ENCODE measurements at places on chromosomes 11 and 22.

GRCh38 chr11:8717876-8718753 is 35.5 kb downstream of the RPL27A start:
- no peak for DNase-seq

DNA sequence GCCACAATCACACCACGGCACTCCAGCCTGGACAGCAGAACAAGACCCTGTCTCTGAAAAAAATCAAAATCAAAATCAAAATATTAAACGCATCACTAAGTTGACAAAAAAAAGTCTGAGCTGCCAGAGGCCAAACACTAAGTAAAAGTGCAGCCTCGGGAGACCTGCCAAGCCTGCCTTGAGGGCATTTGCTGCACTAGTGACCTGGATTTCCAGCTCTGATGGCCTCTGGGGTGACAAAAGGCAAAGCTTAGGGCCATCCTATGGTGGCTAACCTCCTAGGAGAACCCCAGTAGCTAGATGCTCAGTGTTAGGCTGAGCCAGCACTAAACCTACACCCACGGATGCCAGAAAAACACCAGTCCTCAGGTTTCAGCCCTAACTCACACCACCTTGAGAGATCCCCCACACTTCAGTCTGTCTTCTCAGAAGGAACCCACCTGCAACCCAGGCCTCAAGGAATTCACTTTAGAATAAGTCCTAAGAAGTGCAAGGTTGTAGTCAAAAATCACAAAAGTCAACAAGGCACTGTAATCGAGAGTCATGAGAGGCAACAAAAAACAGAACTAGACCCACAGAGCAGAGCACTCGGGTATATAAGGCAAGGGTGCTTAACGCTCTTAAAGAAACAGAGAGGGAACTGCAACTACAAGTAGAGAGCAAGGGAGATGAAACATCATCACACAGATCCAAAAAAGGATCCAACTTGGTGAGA is 28.6 kb downstream of the GNB1L start:
- DNase-seq: no peak

DNA sequence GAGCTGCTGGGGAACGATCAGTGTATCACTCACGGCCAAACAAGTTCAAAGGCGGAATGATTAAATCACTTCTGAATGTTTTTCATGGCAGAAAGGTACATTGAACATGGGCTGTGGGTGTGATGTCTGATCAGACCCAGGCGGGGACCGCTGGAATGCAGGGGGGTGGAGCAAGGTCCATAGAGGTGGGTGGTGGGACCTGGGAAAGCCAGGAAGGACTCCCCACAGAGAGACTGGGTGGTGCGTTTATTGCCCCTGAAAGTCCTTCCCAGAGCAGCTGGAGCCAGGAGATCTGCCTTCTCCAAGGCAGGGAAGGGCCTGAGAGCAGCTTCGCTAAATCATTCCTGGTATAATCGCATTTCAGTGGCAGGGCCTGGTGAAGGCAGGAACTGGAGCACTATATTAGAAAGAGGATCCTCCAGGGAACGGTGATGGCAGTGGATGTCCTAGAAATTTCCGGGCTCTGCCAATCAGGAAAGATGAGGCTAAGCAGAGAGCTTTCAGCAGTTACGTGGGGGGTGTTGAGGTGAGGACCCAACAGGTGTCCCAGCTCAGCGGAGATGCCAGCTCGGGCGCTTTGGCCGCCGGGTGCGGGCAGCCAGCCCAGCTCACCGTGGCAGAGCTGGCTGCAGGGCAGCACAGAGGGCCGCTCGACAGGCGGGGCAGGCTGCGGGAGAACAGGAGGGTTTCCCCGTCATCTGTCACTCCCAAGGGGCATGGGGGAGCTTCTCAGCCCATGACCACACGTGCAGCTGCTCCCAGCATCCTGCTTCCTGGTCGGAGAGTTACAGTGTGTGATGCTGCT is 271.7 kb downstream of the CTTN start:
- no peak for DNase-seq

DNA sequence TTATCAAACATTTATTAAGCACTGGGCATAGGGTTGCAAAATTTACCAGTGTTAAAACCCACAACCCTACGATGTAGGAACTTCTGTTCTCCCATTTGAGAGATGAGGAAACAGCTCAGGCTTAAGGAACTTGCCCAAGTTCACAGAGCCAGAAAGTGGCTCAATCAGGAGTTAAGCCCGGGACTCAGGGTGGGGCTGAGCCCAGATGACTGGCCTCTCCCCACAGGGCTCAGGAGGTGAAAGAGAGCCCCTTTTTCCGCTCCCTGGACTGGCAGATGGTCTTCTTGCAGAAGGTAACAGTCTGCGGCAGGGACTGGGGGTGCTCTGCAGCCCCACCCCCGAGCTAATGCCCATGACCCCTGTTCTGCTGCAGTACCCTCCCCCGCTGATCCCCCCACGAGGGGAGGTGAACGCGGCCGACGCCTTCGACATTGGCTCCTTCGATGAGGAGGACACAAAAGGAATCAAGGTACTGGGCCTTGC is 5.6 kb upstream of the ANKRD13D start:
- DNase-seq: no peak

DNA sequence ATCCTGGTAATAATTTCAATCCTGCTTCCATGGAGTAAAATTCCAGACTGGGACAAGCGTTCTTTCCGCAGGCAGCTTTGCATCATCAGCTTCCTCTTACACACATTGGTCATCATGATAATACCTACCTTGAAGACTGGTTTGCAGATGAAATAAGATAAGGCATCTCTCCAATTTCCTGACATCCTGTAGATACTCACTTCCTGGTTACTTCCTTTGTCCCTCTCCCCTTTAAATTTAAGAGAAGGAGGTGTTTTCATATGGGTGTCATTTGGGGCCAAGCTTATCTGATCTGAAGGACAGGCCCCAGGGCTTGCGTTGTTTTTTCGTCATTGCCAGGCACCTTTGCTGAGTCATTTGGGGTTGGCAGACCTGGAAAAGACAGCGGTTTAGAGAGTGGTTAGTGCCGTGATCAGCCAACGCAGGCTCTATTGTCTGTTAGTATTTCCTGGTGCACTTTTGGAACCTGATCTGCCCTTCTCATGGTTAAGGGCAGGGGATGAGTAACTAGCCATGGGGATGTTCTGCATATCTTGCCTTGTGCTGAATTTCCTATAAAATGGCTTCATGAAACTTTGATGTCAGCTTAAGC is 24.1 kb downstream of the GRAMD1B start:
- peak; percentile 37 for DNase-seq

GRCh38 chr11:721247-721740 is 15.3 kb downstream of the EPS8L2 start:
- no peak for DNase-seq

GRCh38 chr22:37193629-37194191 is 5.7 kb upstream of the C1QTNF6 start:
- peak; percentile 56 for DNase-seq

GRCh38 chr11:116582571-116582970 is 190.2 kb downstream of the BUD13 start:
- no peak for DNase-seq

- DNase-seq: no peak
Measured at GRCh38 chr11:126702165-126702720, 298.3 kb downstream of the KIRREL3 start.

DNA sequence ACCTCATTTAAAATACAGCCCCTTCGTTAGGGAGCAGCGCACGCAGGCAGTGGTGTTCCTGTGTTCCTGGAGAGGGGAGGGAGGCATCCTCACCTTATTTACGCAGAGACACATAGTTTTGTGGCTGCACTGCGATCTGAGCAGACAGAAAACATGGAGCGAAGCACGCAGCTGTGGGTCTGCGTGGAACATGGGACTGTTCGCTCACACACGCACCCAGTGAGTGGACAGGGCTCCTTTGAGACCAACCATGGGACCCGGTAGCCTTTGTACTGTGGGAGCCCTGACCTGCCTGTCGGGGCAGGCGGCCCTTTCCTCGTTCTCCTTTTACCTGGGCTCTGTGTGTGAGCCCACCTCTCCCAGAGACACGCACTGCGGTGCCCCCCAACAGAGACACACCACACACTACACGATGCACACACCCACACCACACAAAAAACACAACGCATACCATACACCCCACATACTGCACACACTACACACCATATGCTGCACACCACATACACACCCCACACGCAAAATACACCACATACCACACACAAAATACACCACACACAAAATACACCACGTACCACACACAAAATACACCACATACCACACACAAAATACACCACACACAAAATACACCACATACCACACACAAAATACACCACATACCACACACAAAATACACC is 1245.7 kb downstream of the BRD1 start:
- no peak for DNase-seq

DNA sequence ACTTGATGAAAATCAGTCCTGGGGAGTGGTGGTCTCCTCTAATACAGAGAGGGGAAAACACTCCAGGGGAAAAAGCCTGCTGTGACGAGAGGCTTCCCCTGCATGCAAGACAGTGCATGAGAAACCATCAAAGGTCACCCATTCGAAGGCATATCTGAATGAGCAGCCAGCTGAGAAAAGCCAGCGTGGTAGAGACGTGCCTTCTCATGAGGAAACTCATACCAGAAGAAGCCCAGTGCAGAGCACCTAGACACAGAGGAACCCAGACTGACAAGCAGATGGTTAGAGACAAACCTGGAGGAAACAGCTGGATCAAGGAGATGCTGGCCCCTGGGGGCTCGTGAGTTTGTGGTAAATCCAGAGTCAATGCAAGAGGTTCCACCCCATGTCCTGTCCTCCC is 534.8 kb downstream of the BRD1 start:
- DNase-seq: no peak

DNA sequence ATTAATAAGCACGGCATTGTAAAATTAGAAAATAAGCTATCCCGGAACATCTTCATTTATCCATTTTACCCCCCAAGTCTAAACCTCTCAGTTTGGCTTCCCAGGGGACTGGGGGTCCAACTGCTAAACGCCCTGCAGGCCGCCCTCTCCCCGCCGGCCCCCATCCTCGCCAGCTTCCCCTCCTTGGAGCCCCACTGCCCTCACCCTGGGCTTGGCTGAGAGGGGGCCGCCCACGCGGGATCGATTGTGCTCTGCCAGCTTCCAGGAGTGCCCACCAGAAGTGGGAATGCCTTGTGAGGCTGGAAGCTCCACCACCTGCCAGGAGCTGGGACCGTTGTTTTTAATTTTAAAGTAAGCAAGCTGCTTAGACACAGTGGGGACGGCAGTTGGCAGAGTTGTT is 353.5 kb downstream of the TBC1D22A start:
- DNase-seq: no peak

- no peak for DNase-seq
Measured at GRCh38 chr11:14323118-14323676, 35.8 kb downstream of the RRAS2 start.

DNA sequence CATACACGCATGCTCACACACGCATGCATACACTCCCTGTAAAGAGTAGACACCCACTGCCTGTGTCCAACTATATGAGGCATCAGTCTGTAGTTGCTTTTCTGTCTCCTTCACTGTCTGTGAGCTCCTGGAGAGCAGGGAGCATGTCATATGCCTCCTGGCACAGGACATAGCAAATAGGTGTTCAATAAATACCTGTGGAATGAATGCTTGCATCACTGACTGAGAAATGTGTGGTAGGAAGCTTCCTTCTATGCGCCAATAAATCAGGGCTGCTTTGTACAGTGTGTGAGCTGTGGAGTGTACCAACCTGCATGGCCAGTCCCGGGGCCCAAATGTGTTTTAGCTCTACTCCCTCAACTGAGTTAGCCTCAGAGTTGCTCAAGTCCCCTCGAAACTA is 37.2 kb upstream of the NAV2 start:
- no peak for DNase-seq

DNA sequence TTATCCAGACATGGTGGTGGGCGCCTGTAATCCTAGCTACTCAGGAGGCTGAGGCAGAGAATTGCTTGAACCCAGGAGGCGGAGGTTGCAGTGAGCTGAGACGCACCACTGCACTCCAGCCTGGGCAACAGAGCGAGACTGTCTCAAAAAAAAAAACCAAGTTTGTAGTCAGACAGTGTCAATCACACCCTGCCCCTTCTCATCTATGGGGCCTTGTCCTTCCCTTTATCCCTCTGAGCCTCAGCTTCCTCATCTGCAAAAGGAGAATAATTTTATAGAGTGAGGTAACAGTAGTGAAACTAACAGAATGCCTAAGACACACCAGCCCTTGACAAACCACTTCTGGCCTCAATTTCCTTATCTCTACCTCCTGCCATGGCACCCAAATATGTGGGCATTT is 10.7 kb downstream of the BCL9L start:
- no peak for DNase-seq
